ENCODE measurements at places on chromosomes 6 and 20.
A peak's percentile ranks its signal among the peaks of the same experiment; 100 is the strongest.

- no peak for DNase-seq
These were observed 86.6 kb downstream of the ECT2L start for GRCh38 chr6:138882369-138883017.

DNA sequence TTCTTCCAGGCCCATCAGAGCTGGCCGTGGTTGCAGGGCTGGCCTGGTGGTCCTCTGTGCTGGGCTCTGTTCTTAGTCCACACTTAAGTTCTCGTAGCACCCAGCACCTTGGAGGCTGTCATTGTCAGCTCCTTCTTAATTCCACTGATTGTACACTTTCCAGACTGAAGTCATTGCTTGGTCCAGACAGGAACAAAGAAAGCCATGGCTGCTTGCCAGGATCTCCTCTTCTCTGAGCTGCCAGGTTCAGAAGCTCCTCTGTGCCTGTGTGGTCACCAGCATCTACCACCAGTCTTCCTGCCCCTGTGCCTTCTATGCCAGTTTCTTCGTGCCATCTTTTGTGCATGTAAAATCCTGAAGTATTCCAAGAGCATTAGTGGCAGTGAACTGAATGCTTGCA lies 39.5 kb upstream of the PCMTD2 start:
- no peak for DNase-seq

- DNase-seq = peak; percentile 25
These were observed 149.4 kb upstream of the OGFRL1 start for GRCh38 chr6:71139249-71139648.

- DNase-seq = no peak
These were observed 49.7 kb downstream of the TRAF3IP2 start for GRCh38 chr6:111556004-111556403.

DNA sequence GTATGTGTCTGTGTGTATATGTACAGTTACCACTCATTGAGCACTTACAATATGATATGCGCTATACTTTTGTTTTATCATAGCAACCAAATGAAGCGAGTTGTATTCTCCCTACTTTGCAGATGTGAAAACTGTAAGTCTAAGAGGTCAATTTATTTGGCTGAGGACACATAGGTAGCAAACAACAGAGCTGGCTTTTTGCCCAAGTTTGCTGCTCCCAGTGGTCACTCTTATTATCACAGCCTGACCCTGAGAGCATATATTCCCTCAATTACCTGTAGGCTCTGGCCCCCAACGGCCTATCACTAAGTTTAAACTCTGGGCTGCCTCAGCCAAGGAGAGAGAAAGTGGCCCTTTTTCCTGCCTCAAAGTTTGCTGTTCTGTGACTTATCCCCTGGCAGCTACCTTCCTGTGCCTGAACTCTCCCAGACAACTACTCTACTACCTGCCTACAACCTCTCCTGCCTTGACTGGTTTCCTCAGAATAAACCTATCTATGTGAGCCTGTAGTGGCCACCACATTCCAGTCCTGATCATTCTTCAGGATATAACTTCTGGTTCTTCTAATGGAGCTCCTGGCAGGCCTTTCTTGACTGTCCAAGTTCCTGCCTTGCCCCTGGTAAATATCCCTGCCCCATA lies 221.8 kb downstream of the FRK start:
- DNase-seq = peak; percentile 12

DNA sequence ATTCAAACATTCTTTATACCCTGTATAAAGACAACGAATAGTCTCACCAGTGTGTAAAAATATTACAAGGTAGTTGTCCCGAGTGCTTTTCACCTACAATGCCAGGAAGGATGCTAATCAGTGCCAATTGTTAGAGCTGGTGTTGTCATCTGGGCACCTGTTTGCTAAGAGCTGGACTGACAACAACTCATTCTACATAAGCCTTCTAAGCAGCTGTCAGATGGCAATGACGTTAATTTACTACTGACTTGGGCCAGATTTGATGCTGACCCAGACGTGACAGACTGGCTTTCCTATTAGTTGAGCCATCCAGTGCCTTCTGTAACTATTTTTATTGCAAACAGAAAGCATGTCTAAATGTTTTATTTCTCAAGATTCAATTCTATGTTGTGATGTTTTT lies 355.2 kb downstream of the ADGRB3 start:
- no peak for DNase-seq

- DNase-seq = no peak
These were observed 57.5 kb downstream of the JARID2 start for GRCh38 chr6:15303162-15303919.

DNA sequence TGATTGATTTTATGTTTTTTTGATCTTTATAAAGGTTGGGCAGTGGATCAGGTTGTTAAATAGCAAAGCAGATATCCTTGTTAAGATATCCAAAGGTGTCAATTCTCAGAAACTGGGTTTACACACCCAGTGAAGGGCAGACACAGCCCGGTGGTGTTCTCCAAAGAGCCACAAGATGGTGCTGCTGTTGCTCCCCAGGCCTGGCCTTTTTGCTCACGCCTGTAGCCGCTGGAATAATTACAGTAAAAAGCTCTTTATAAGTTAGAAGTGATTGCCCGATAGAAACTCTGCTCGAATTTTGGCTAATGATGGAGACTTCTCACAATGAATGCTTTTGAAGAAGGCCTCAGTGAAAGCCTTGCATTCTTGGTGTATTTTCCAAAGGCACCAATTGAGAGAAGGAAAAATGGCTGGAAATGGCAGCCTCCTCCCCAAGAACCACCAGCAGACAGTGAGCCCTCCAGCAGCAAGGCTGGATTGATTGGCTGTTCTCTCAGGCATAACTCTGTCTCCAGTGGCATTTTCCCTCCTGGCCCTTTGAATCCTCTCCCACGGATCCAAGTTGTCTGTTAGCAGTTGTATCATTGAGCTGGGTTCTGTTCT lies 120.5 kb upstream of the CHD6 start:
- peak; percentile 27 for DNase-seq

DNA sequence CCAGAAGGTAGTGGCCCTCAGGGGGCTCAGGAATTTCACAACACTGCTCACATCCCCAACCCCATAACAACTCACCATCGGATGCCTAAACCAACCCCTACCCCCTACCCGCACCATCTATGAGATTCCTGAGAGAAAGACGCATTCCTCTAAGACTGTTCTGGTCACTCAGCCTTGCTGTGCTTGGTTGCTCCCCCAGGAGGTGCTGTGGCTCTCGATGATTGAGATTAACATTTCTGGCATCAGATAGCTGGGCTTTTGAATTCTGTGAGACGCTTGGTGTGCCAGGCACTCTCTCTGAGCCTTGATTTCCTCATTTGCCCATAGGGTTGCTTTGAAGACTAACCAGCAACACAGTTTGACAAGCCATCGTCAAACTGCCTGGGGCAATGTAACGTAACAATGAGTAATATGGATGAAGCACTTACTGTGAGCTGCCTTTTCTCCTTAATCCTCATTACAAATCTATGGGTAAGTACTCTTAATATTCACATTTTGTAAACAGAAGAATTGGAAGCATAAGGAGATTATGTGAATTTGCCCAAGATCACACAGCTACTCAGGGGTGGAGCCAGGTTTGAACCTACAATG lies 978 bp downstream of the WFDC6 start:
- DNase-seq = no peak

DNA sequence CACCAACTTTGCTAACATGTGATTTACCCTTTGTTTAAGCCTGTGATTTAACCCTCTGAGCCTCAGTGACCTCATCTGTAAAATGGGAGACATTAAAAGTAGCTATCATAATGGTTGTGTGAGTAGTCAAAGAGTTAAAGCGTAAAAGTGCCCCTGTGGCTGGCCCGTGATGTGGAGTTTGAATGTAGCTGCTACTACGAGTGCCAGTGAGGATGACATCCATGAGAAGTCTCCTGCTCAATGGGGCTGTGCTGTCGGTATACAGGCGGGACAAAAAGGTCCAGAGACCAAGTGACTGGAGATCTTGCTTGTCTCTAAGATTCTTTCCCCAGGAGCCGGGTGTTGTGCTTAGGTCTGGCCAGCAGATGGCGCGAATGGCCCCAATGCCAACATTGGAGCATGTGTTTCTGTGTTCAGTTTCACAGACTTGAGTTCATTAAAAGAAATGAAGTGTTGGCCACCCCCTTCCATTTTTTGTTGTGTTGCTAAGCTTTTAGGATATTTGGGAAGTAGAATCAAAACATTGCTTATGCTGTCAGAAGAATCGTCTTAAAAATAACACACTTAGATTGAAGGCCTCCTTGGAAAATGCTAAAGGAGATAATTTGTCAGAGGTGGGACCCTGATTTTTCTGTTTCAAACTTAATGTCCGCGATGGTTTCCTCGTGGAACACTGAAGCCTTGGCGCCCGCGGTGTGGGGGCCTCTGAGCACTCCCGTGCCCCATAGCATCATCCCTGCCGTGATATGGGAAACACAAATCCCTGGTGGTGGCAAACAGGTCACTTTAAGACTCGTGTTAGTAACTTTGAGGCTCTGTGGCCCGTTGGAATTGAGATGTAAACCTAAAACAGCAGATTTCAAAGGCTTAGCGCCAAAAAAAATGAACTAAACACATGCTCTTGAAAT lies 9.3 kb upstream of the RBM38 start:
- peak; percentile 80 for DNase-seq

DNA sequence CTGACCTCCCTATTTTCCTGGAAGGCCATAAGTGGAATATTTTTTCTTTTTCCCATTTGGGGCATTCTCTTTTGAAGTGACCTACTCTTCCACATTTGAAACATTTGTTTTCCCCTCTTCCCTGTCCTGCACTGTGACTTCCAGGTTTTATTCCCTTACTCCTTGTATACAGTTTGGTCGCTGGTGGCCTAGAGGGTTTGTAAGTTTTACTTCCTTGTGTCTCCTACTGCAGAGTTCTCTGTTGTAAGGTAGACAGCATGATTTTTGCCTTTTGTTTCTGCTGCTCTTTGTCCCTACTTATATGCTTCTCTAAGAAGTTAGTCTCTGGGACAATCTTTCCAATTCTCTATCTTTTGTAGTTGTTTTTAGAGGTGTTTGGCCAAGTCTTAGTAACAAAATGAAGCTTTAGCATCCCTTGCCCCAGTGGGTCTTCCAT lies 7.4 kb upstream of the ZNFX1 start:
- no peak for DNase-seq

DNA sequence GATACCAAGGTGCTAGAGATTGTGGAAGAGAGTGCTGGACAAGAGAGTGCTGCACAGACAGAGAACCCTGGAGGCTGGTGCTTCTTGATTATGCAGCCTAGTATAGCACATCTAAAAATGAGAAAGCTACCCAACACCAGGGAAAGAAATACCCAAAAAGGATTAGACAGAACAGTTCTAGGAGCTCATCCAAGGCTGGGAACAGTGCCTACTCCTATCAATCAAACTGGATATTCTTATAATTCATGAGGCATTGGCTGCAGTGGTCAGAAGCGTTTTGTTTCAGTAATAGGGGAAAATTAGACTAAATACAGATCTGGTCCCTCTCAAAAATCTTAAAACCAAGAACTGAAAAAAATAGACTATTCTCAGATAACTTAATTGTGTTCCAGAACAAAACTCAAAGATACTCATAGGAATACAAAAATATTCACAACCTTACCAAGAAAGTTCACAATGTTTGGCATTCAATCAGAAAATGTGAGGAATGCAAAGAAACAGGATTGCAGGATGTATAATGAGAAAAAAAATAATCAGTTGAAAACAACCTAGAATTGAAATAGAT lies 222.9 kb downstream of the EPHA7 start:
- DNase-seq = no peak

Measured in kidney glomerular epithelial cell (primary cell).